ENCODE measurements at places on chromosomes 5 and 9.

DNA sequence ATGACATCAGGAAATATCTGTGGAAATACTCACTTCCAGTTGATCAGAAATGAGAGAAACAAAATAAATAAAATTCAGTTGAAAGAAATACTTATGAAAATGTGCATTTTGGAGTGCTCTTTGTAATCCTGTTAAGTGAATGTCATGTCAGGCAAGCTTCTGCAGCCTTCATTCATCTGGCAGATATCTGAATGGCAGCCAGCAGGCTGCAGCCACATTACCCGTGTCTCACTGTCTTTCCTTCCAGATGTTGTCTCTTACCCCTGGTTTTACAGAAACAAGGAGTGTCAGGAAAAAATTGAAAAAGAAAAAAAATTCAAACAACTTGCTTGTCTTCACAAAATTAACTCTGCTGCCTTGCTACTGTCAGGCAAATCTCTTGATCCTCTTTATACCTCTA, 445.0 kb upstream of the RIOK2 start:
- no peak for DNase-seq

DNA sequence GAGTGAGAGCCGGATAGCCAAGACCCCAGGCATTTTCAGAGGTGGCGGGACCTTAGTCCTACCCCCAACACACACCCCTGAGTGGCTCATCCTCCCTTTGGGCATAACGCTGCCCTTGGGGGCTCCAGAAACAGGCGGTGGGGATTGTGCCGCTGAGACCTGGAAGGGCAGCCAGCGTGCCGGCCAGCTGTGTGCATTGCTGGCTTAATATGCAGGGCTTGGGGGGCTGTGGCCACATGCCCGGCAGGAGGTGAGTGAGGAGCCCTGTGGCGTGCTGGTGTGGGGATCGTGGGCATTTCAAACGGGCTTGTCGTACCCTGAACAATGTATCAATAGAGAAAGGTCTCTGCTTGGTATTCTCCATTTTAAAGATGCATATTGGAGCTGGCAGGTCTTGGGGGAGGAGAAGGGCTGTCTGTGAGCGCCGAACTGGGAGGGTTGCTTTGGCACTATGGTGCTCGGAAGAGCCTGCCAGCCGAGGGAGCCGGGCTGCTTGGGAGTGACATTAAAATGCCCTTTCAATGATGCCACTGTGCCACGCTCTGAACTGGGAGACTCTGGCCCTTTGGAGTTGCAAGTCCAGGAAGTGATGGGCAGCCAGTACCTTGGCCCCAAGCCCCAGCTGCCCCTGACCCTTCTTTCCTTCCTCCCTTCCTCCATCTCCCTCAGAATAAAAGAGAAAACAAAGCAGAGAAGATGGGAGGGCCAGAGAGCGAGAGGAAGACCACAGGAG, 11.2 kb upstream of the OLFM1 start:
- no peak for DNase-seq

DNA sequence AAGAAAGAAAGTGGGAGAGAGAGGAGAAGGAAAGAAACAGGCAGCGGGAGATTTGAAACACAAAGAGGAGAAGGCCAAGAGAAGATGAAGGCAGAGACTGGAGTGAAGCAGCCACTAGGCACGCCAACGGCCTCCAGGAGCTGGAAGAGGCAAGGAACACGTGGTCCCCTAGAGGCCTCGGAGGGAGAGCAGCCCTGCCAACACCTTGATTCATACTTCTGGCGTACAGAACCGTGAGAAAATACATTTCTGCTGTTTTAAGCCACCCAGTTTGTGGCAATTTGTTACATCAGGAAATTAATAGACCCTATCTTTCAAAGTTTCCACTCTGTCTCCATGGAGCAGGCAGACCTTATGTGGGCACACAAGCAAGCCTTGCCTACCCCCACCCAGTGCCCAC, 133.4 kb downstream of the ACTL7B start:
- no peak for DNase-seq

- DNase-seq, result peak; percentile 60
Observed at GRCh38 chr5:151082282-151082902, 1.6 kb upstream of the TNIP1 start.

- DNase-seq, result no peak
Observed at GRCh38 chr5:108728566-108729241, 19.0 kb upstream of the FER start.

GRCh38 chr5:160159991-160160792, 40.9 kb upstream of the PWWP2A start:
- no peak for DNase-seq

GRCh38 chr9:123425261-123425821, 69.3 kb downstream of the CRB2 start:
- DNase-seq, result no peak

- peak; percentile 92 for DNase-seq
Observed at GRCh38 chr9:130053504-130054324, at the start of gene GPR107. TSS of gene GPR107 (plus strand) at chr9:130053906. CDS start at chr9:130053933, 27 bp downstream.

DNA sequence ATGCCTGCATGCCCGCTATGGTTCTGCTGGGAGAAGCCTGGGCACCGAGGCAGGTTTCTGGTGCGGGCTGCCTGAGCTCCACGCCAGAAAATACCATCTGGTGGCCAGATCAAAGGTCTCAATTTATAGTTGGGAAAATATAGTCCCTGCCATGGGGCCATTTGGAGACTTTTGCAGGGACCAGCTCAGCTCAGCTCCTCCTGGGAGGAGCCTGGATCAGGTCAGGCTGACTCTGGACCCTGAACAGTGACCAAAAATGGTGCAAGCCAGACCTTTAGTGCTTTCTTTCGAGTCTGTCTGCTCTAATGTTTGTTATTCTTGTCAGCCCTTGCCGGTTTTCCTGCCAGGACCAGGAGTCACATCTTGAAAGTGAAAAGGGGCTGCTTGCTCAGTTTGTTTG, 31.8 kb downstream of the HMCN2 start:
- no peak for DNase-seq

GRCh38 chr5:138869763-138870500, 5.2 kb downstream of the LRRTM2 start:
- no peak for DNase-seq

GRCh38 chr5:116011046-116011445, 21.2 kb upstream of the ARL14EPL start:
- no peak for DNase-seq

DNA sequence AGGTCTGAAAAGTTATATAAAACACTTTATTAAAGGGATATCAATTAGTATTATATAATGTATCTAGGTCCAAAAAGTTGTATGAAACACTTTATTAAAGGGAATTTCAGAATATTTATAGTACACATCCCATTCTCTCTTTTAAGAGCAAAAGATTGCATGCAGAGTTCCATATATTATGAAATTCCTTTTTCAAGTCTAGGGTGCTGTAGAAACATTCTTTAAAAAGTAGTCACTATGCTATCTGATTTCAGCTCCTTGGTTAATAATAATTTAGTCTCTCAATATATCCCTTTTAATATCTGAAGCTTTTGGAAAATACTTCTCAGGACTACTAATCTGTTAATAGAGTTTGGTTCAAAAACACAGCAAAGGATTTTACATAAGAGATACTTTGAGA, 1496.1 kb upstream of the C9orf72 start:
- DNase-seq, result no peak

DNA sequence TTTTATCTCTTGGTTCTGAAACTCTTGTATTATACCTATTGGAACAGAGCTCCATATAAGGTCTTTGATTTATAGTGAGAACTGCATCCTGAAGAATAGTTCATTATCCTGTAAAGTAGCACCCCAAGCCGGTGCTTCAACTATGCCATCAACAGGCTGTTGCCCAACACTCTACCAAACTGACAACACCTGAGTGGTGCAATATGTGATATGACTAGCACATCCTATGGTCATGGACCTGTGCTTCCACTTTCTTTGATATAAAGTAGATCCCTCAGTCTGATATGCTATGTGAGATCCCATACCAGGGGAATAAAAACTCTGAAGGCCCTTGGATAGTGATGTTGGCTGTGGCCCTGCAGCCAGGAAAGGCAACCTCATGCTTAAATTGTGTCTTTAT, 15.8 kb downstream of the CSF2 start:
- no peak for DNase-seq

DNA sequence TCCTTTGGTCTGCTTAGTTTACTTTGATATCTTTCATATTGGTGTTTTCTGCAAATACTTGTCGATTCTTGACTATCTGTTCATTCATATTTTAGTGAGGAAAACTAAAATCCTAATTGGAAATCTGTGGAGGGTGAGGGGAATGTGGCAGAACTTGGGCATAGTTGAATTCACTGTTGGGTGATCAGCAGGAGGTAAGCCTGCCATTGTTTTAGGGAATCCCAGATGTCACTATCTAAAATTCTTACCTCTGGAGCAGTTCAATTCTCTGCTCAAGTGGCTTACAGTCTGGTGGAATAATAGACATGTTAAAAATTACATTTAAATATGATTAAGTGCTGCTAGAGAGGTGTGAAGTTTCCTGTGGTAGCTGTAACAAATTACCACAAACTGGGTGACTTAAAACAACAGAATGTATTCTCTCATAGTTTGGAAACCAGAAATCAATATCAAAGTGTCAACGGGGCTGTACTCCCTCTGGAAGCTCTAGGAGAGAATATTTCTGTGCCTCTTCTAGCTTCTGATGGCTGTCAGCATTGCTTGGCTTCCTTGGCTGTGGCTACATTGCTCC, 90.3 kb upstream of the GCNT4 start:
- no peak for DNase-seq

- no peak for DNase-seq
Observed at GRCh38 chr5:12323637-12324229, 419.5 kb upstream of the CTNND2 start.

DNA sequence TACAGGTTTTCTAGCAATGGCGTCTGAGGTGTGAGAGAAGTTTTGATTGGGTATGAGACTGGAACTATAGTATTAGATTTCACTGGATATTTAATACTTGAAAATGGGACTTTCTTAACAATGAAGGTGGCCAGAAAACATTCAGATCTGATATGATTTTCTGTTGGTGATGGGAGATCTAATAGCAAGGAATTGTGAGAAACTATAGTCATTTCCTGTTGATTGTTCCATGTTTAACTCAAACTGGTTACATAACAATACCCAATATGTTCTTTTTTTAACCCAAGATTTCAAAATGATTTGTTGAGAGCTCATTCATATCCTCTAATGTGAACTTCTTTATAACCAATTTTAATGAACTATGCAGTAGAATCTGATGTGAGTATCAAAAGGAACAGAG, 793.2 kb upstream of the RGMB start:
- DNase-seq, result no peak

DNA sequence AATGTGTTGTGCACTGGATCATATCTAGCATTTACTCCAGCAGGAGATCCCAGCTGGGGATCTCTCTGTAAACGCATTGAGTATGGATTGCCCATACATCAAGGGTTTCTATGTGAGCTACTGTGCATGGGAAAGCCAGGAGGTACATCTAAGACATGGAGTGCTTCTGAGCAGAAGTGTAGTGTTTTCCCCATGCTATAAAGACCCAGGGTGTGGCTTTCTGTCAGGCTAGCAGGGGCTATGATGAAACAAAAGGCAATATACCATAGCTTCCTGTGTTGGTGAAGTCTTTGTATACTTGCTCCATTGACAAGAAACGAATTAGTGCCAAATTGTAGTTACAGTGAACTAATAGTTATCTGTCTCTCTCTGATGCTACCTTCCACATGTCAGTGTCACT, 329.3 kb upstream of the TLE4 start:
- no peak for DNase-seq

DNA sequence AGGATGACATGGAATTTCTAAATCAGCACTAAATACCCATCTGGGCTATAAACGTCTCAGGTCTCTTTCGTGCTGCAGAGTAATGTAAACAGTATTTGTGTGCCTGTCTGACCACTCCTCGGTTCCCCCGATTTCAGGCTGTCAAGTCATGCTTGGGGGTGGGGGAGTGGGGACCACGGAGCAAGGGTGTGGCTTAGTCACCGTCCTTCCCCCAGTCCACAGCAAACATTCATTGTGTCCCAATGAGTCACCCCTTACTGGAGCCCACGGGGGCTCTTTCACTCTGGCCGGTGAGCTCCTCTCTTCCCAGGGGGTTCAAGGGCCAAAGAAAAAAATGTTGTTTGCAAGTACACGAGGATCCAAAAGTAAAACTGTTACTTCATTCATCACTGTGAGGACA, 72.4 kb upstream of the ICE1 start:
- no peak for DNase-seq

DNA sequence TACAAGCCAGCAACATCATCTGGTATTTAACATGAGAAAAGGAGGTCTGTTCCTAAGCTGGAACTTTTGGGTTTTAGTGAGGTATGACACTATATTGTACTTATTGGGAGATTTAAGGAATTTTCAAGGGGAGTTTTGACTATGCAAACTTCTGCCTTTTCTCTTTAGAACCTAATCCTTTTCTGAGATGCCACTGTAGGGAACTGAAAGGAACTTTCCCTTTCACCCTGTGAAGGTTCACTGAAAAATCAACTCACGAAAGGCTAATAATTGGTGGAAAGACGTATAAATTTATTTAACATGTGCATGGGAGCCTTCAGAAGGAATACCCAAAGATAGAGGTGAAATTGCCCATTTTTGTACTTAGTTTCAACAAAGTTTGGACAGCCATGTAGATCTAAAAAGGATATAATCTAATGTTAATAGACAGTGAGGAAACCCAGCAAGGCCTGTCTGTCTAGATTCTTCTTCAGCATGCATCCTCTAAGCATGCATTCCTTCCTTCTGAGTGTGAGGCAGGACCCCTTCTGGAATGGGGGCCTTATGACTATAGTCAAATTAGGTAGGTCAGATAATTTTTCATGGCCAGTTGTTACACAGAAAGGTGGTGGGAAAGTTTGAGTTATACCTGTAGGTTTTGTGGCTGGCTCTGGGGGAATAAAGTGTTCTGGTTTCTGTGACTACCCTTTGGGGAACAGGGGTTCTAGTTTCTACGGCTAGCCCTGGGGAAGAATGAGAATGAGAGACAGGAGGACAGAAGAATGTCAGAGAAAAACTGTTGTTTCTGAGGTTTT, 200.3 kb downstream of the C9orf152 start:
- DNase-seq, result no peak

GRCh38 chr5:145835848-145836239, 702 bp upstream of the PRELID2 start:
- DNase-seq, result no peak

GRCh38 chr9:110808599-110808980, 140.0 kb downstream of the MUSK start:
- DNase-seq, result no peak

DNA sequence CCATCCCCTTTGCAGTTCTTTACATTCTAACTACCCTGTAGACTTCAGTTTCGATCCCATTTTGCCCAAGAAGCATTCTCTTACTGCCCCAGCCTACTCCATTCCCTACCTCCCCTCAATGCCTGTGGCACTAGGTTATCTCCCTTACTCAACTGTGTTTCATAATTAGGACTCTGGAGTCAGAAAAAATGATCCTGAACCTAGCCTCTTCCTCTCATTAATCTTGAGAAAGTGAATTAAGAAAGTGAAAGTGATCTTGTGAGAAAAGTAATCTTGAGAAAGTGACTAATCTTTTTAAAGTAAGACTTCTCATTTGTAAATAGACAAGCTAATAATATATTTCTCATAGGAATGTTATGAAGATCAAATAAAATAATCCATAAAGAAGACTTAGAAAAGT, 444.0 kb upstream of the TRPC7 start:
- DNase-seq, result no peak
